Activated CD8-positive, alpha-beta T cell treated with anti-CD3 and anti-CD28 coated beads, Interleukin-2, amount 10 ng/mL, durations not matched to agents 7 days and 5 days (primary cell): ENCODE measurements at places on chromosomes 3 and 15.

DNA sequence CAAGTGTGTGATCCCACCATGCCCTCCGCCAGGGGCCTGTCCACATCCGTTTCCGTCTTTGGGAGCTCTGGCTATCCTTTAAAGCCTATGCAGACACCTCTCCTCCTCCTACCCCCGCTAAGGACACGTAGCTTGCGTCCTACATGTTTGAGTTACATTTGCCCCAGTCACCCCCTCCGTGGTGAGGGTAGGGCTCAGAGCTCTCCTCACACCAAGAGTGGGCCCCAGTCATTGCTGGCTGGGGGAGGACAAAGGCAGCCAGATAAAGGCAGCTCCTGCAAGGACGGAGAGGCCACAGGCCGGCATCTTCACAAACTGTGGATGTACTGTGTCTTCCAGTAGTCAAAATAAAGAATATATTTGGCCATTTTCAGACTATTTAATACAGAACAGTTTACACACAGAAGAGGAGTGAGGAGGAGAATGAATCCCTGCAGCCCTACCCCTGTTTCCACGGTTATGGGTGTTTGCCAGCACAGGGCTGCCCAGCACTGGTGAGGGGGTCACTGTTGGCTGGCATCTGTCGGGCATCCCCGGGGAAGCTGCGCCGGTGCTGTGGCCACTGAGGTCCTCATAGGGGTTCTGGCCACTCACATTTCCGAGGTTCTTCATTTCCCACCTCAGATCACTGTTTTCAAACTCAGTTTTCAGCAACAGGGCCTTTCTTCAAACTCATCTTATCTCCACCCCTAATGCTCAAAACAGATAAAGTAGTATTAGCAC is 118.7 kb downstream of the CHRNA7 start:
- DNase-seq = no peak

DNA sequence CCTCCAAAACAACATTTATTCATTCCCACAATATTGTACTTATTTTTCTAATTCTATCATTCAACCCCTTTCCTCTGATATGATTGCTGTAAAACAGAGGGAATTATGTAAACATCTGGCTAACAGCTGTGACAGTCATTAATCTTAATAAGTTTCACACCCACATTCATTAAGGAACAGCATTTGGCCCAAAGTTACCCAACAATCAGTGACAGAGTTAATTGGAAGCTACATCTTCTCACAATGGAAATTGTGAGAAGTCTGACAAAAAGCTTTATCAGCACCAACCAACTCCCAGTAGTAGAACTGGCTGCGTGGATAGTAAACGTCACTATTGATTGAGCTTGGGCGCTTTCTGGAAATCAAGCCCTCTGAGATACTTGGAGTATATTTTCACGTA is 165.8 kb upstream of the SLC24A5 start:
- no peak for DNase-seq

DNA sequence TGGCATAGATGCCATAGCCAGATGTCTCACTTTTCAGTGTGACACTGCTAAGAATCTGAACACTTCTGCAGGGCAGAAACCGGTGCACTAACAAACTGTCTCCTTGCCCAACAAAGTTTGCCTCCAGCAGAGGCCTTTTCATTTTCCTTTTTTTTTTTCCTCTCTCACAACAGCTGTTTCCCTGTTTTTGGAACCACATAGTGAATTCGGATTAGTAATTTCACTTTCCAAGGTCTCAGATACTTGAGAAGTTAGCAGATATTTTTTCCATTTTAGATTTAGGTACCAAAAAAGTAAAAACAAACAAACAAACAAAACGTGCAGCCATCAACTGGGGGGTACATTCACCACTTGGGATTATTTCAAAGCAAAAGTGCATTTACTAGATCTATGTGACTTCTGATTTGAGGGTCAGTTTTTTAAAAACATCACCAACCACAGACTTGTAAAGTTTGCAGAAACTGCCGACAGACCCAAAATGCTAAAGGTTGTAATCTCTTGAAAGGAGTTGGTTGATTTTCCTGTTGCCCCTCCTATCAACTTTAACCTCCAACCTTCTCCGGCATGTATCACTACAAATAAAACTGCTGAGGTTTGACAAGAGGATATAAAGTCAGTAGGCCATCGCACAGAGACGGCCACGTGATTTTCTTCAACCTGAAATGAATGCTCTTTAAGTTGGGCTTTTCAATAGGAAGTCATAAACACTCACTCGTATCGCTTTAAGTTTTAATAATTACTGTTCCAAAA is 169.1 kb downstream of the CDIN1 start:
- DNase-seq = no peak

DNA sequence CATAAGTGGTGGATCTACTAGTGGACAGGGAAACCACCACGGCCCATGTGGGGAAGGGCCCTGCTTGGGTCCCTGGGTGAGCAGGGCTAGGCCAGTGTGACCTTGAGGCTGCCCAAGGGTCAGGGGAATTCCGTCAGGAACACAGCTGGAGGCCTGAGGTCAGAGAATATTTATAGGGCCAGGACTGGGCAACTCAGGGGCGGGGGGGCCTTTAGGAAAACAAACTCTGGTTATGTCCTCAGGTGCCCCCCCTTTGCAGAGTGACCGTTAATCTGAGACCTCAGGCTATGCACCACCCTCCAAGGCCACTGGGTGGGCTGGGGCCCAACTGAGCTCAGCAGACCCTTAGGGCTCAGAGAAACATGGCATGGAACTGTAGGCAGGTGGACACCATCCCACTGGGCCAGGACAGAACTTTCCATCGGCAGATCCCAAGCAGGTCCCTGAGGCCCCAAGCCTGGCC is 2.5 kb downstream of the TWF2 start:
- DNase-seq = no peak

DNA sequence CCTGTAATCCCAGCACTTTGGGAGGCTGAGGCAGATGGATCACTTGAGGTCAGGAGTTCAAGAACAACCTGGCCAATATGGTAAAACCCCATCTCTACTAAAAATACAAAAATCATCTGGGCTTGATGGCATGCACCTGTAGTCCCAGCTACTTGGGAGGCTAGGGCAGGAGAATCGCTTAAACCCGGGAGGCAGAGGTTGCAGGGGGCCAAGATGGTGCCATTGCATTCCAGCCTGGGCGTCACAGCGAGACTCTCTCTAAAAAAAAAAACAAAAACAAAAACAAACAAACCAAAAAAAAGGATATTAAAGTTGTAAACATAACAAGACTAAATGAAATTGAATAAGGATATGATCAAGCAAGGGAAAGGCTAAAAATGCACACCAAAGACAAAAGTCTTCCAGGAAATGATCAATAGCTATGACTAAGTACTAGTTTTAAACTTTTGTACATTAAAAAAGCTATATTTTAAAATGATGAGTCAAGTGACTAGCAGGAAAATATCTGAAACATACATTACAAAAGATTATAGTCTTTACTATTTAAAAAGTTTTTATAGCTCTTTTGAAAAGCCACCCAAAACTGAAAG is 28.6 kb downstream of the KLHL6 start:
- no peak for DNase-seq

DNA sequence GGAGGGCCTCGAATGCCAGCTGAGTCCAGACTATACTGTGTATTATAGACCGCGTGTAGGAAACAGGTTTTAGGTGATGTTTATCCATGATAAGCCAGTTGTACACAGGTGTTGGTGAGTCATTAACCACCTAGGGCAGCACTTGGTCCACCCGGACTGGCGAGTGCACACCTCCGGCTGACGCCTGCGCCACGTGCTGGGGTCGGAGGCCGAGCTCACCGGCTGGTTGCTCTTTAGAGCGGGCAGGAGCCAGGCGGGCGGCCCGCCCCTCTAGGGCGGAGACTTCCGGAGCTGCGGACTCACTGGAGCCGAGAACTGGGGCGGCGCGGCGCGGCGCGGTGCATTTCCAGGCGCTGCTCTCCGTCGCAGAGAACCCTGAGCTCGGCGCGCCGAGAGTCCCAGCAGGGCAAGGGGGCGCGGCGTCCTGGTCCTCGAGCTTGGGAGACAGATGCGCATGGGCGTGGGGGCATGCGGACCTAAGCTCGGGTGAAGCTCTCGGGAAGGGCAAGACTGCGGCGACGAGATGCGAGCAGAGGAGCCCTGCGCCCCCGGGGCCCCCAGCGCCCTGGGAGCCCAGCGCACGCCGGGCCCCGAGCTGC is at the start of gene ESYT3:
Gene ESYT3 (plus strand): TSS at position 341 of the 599 bp plus-strand sequence. CDS start 183 bp downstream, at position 524.
- peak; percentile 78 for DNase-seq

DNA sequence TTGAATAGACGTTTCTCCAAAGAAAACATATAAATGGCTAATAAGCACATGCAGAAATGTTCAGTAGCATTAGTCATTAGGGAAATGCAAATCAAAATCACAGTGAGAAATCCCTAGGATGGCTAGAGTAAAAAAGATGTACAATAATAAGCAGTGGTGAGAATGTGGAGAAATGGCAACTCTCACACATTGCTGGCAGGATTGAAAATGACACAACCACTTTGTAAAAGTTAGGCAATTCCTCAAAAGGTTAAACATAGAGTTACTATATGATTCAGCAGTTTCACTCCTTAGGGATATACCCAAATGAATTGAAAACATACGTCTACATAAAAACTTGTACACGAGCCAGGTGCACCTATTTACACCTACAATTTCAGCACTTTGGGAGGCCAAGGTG is 108.7 kb downstream of the ITPR1 start:
- no peak for DNase-seq

DNA sequence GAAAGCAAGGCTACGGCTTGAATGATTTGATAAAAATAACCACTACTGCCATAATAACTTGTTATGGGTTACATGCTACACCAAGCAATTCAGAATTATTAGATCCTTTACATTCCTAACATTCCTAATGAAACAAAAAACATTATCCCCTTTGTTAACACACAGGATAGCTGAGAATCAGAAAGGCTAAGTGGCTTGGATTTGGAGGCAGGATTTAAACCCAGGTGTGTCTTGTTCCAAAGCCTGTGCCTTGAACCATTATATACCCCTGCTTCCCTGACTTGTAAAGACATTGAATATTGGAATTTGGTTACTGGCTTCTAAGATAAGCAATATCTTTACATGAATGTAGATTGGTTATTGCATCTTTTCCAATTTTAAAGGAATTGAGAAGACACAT is 417.1 kb upstream of the GOLIM4 start:
- DNase-seq = no peak

- no peak for DNase-seq
These were observed 106.3 kb upstream of the RNU6-1 start for GRCh38 chr15:67945951-67946700.

- DNase-seq = no peak
These were observed 28.8 kb downstream of the DCP1A start for GRCh38 chr3:53318522-53318921.

GRCh38 chr3:124764746-124765145 is 34.5 kb downstream of the UMPS start:
- DNase-seq = no peak

GRCh38 chr3:13285007-13285567 is 135.0 kb downstream of the NUP210 start:
- DNase-seq = no peak

DNA sequence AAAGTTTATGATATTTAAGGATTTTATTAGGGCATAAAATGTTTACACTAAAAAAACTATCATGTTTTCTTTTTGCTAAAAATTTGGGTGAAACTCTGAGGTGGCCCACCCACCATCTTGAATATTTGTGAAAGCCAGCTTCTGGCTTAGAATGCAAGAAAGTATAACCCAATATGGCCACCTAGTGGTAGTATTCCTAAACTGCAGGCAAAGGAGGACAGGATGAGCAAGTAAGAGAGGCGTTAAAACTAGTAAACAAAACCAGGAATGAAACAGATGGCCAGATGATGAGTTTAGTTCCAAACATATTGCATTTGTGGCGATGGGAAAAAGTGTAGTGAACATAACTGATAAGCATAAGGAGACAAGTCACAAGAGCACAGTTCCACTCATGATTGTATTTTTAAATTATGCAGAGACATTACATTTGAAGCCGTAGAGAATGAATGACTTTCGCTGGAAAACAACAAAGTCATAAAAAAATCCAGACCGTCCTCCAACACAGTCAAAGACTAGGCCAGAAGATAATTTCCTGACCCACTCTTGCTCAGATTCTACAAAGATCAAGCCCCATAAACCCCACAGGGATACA is 103.3 kb upstream of the PRTG start:
- peak; percentile 74 for DNase-seq

- DNase-seq = no peak
These were observed 129.4 kb downstream of the FBN1 start for GRCh38 chr15:48516121-48516520.

- DNase-seq = no peak
These were observed 38.9 kb downstream of the SLC25A26 start for GRCh38 chr3:66259566-66260255.

DNA sequence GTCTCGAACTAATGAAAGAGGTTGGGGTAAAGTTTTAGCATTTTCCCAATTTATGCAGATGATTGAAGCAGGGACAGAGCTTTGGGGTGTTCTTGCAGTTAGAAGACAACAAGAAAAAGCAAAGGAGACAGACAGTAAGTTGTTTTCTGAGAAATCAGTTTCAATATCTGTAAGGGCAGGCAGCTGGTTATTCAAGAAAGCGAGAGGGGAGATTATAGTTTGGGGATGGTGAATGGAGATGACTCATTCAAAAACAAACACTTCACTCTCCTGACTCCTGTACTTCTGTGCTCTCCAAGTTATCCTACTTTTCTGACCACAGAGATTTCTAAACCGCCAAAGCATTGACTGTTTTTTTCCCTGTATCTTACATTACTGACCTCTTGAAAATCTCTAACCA is 352.0 kb downstream of the GAP43 start:
- no peak for DNase-seq

GRCh38 chr3:110806924-110807323 is 264.7 kb upstream of the NECTIN3 start:
- no peak for DNase-seq

DNA sequence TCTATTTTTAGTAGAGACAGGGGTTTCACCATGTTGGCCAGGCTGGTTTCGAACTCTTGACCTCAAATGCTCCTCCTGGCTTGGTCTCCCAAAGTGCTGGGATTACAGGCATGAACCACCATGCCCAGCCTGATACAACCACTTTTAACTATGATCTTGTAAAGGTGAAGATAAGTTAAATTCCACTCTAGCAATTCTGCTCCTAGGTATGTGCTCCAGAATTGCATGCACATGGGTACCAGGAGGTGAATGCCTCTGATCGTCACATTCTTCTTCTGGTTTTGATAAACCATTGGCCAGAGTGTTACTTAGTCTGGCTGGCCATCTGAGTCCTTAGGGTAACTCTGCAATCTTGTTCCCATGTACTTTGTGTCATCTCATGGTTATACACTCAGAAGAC is 22.3 kb downstream of the CSPG5 start:
- no peak for DNase-seq

GRCh38 chr3:123757281-123757940 is 126.7 kb downstream of the MYLK start:
- DNase-seq = no peak
